Foreskin keratinocyte (primary cell): ENCODE measurements at places on chromosomes 16 and 17. TPM values are rescaled to one million over a fixed set of nuclear protein-coding genes. Genes with fewer than 3 reads are reported as not detected.

The PLXDC1 gene
- polyA plus RNA-seq: 0.14 and 0.17 TPM in 2 replicates

The GAS2L2 gene
- polyA plus RNA-seq: not detected in 2 replicates

The SRCIN1 gene
- polyA plus RNA-seq: 0.36 and 0.46 TPM in 2 replicates

The NXPH3 gene
- 1.4 and 2.2 TPM in 2 replicates for polyA plus RNA-seq

The DPEP2 gene
- polyA plus RNA-seq: 0.04 TPM in 1 of 2 replicates, not detected in the other

The CASKIN2 gene
- 6.8 and 6.9 TPM in 2 replicates for polyA plus RNA-seq

The PIMREG gene
- polyA plus RNA-seq: 21.8 and 31.0 TPM in 2 replicates

The CNGB1 gene
- 0.08 and 0.10 TPM in 2 replicates for polyA plus RNA-seq

The BCAR1 gene
- polyA plus RNA-seq: 71.8 and 72.2 TPM in 2 replicates

The C16orf86 gene
- 1.7 and 2.0 TPM in 2 replicates for polyA plus RNA-seq

The SPNS3 gene
- polyA plus RNA-seq: 0.12 TPM in 1 of 2 replicates, not detected in the other

The ITPRIPL2 gene
- polyA plus RNA-seq: 3.3 and 3.5 TPM in 2 replicates

The SECTM1 gene
- polyA plus RNA-seq: 8.2 and 9.5 TPM in 2 replicates

The ABI3 gene
- polyA plus RNA-seq: not detected in 2 replicates

The TBC1D28 gene
- not detected in 2 replicates for polyA plus RNA-seq
